ENCODE measurements at places on chromosomes 3 and 15. TPM values are rescaled to one million over a fixed set of nuclear protein-coding genes. Genes with fewer than 3 reads are reported as not detected.

DNA sequence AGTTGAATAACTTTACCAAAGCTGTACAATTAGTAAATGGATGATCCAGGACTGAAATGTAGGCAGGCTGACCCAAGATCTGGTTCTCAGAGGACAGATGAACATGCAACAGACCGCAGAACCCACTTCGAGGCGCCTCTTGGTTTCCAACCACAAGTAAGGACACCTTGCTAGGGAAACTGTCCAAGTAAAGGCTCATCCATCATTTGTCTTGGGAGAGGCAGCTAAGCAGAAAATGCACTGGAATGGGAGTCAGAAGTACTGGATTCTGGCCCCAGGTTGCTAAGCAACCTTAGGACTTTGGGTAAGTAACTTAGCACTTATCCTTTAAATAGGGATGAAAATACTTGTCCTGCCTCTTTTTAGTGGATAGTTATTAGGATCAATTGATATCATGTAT is 366.3 kb upstream of the LRRC3B start:
- DNase-seq, result no peak

DNA sequence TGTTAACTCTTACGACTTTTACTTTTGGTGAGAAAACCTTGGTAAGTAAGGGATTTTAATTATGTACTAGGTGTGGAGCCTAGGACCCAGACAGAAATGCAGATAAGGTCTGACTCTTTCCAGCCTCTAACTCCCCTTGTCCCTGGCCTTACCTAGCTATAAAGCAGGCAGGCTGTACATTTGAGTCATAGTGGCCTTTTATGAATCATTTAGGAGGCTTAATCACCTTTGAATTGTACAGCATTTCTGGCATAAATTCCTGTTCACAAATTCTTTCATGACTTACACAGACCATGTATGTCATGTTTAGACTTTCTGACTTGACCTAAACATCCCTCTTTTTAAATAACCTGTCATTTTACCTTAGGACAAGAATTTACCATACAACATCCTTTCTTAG is 47.4 kb downstream of the CHCHD4 start:
- DNase-seq, result no peak

GRCh38 chr3:112302881-112303763 is 9.1 kb upstream of the SLC9C1 start:
- DNase-seq, result no peak

The MUSTN1 gene
- total RNA-seq, result 23.9 TPM

The MAP3K13 gene
- total RNA-seq, result 22.2 TPM
